Activated CD4-positive, CD25-positive, alpha-beta regulatory T cell treated with anti-CD3 and anti-CD28 coated beads, Interleukin-2, amount 50 U/mL, for 16 hours (primary cell): ENCODE measurements at places on chromosomes 13 and 19.

- no peak for DNase-seq
These were observed 95.1 kb downstream of the RAB20 start for GRCh38 chr13:110466266-110466915.

- no peak for DNase-seq
These were observed 823.9 kb upstream of the SLITRK1 start for GRCh38 chr13:84705982-84706710.

GRCh38 chr19:15296353-15296752, 36.0 kb downstream of the BRD4 start:
- DNase-seq, result no peak

DNA sequence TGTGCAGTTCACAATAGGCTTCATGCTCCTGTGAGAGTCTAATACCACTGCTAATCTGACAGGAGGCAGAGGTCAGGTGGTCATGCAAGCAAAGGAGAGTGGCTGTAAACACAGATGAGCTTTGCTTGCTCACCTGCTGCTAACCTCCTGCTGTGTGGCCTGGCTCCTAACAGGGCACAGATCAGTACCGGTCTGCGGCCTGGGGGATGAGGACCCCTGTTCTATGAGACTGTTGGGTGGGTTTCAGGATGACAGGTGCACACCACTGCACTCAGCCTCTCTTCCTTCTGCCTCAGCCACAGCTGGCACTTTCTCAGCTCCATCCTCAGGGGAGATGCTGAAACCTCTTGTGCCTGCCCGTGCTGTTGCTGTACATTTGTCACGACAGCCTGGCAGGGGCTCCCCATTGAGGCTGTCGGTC, 9.7 kb downstream of the CLEC4G start:
- no peak for DNase-seq

GRCh38 chr19:29378543-29379080, 147.2 kb upstream of the VSTM2B start:
- no peak for DNase-seq

- DNase-seq, result no peak
These were observed 8.9 kb downstream of the ZNF93 start for GRCh38 chr19:19909654-19910053.

GRCh38 chr13:37526710-37527473, 71.7 kb downstream of the POSTN start:
- DNase-seq, result no peak

- DNase-seq, result no peak
These were observed 2.8 kb downstream of the PALM3 start for GRCh38 chr19:14059093-14059480.

DNA sequence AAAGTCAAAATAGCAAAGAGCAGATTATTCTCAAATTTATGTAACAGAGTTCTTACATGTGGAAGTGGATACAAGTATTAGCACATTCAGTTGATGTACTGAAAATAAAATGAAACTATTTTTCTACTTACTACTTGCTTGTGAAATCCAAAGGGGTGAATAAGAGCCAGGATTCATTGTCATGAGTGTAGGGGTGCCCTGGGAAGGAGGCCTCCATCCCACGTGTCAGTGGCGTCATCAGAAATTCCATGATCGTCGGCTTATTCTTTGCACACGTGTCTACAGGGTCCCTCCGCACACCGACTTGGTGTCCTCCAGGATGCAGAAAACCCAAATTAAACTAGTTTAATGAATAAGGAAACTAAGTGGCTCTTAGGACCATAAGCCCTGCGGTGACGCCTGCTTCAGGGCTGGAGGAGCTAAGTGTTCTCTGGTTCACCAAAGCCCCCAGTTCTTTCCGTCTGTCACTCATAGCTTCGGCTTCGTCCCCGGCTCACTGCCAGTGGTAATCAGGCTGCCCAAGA, 55.5 kb downstream of the IRS2 start:
- no peak for DNase-seq

GRCh38 chr19:18746401-18747325, 44.4 kb downstream of the COMP start:
- no peak for DNase-seq

DNA sequence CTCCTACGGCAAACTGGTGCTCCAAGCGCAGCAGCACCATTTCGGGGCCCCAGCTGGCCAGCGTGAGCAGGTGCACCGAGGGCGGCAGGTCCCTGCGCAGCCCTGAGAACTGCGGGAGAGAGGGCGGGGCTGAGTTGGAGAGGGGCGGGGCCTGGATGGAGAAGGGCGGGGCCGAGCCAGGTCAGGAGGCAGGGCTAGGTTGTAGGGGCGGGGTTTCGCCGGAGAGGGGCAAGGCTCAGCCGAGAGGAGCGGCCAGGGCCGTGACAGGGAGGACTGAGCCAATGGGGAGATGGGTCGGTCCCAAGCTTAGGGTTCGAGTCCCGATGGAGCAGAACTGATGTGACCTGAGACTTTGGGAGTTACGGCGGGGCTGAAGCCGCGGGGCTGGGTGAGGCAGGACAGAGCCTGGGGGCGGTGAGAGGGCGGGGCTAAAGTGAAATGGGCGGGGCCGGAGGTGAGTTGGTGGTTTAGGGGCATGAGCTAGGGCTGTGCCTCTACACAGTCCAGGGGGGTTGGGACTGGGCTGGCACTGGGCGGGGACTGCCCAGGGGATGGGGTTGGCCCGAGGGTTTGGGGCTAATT, 19.0 kb downstream of the MAN2B1 start:
- no peak for DNase-seq

GRCh38 chr13:72521940-72522661, 205.3 kb downstream of the MZT1 start:
- DNase-seq, result no peak

DNA sequence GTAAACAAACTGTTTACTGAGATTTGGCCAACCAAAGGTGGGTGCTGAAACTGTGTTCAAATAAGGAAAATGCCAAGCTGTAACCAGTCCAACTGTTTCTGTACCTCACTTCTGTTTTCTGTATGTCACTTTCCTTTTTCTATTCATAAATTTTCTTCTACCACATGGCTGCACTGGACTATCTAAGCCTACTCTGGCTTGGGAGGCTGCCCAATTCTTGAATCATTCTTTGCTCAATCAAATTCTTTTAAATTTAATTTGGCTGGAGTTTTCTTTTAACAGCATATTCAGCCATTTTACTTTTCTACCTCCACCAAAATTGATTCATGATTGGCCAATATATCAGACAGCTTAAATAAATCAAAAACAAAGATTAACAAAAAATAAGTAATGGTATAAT, 1575.5 kb upstream of the SPRY2 start:
- no peak for DNase-seq

DNA sequence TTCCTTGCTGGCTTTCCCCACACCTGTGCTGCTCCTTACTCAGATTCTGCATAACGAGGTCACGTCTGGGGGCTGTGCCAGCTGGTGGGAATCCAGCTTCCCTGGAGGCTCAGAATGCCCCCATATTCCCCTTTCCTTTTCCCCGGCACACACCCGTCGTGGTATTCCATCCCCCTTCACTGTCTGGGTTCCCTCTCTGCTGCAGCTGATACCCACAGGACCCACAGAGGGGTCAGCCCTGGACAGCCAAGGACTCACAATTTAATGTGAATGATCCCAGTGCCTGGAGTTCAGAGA, 4.2 kb upstream of the MYH14 start:
- no peak for DNase-seq

- no peak for DNase-seq
These were observed 45.9 kb upstream of the ATP11A start for GRCh38 chr13:112643759-112644459.

- DNase-seq, result no peak
These were observed 511.9 kb upstream of the HTR2A start for GRCh38 chr13:47408546-47409319.

DNA sequence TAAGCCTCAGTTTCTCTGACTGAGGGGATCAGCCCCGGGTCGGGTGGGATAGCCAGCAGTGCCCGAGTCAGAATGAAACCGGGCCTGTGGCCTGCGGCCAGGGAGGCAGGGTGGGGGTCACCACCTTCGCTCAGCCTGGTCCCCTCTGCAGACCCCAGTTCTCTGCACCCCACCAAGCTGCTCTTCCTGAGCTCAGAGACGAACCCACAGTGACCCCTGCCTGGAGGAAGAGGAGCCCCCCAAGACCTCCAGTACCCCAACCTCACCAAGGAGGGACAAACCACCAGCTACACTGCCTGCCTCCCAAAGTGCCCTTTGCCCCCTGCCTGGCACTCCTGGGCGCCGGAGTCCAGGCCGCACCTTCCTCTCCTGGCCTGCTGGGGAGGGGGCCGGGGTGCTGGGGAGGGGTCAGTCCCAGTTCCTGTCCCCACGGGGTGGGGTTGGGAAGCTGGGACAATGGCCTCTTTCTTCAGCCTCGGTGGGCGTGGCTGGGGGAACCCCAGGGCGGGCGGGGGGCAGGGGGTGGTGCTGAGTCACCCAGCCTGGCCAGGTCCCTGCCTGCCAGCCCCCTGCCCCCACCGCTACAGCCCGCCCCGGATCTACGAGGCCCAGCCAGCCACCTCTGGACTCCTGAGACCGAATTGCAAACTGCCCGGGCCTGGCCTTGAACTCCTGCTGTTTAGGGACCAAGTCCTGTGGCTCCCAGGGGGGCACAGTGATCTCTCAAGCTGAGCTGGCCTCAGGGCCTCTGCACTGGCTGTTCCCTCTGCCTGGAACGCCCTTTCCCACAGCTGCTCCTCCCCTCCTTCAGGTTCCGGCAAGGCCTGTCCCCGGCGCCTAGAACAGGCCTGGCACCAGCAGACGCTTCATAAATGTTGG, 14.3 kb downstream of the ZBTB7A start:
- no peak for DNase-seq

DNA sequence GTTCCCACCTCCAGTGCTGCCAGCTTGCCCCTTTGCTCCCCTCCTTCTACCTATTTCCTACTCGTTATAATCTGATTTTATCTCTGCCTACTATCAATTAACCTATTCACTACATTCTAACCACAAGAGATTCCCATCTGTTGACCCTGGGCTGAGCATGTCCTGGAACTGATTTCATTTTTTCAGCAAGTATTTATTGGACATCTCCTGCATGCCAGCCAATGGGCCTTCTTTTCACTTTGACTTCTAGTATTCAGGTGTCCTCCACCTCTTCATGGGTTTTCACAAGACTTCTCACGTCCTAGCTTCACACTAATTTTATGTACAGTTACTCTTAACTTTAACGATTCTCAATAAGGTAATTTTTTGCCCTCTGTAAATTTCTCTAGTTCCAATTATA, 282.7 kb upstream of the KLHL1 start:
- DNase-seq, result no peak

DNA sequence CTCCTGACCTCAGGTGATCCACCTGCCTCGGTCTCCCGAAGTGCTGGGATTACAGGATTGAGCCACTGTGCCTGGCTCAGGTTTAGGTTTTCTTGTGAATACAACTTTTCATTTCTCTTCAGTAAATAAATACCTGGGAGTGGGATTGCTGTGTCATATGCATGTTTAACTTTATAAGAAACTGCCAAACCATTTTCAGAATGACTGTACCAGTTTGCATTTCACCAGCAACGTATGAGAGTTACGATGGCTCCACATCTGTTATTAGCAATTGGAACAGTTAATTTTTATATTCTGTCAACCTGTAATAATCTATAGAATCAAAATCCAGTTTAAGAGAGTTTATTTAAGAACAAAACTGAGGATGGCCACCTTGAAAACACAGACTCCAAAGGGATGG, 52.2 kb downstream of the TEX26 start:
- DNase-seq, result no peak

DNA sequence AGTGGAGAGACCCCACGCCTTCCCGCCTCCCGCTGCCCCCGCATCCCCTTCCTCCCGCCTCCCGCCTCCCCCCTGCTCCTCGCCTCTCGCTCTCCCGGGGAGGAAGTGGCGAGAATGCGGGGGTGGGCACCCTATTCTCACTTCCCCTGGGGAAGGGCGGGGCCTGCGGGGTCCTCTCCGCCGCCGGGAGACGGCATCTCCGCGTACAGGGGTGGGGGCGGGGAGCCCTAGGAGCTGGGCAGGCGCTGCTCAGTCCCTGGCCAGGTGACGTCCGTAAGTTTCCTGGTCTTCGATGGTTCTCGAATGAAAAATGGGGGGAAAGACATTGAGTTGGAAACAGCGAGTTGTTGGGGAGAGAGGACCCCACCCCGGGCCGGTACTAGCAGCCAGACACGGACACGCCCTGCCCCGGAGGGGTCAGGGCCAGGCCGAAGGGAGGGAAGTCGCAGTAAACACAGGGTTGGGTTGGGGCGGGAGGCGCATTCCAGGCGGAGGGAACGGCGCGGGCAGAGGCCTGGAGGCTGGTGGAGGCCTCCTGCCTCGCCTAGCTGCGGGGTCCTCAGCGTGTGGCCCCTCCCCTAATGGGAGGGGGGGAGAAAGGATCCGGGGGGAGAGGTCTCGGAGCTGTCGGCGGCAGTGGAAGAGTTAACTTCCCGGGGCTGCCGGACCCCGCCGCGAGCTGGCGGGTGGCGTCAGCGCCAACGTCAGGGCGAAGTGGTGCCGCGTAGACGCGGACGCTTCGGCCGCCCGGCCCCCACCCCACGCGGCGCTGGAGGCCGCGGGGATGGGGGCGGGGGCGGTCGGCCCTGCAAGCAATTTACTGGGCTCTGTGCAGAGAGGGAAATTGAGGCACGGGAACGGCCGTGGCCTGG, 10.4 kb upstream of the JUND start:
- DNase-seq, result peak; percentile 62

- no peak for DNase-seq
These were observed 3.0 kb upstream of the LGALS14 start for GRCh38 chr19:39701291-39701690.

DNA sequence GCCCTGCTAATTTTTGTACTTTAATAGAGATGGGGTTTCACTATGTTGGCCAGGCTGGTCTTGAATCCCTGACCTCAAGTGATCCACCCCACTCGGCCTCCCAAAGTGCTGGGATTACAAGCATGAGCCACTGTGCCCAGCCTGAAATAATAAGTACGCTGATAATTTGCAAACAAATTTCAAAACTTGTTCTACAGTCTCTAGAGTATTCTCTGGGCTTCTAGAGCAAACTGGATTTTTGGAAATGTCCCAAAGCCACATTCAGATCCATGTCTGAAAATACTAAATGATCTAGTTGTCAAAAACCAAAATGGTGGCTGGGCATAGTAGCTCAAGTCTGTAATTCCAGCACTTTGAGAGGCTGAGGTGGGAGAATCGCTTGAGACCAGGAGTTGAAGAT, 39.9 kb upstream of the PSPC1 start:
- DNase-seq, result no peak

DNA sequence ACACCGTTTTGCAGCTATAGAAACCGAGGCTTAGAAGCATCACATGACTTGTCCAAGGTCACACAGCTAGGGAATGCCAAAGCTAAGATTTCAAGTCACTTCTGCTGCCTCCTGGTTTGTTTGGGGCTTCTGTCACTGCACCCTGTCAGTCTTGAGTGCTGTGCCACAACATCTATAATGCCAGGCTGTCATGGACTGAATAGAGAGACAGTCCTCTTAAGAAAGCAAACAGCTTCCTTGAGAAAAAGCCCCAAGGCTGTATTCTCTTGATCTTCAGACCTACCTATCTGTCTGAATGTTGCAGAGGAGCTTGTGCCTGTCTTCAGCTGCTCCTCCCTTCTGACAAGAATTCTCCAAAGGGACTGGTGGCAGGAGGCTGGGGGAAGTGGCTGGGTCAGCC, 81.6 kb downstream of the OLFM4 start:
- DNase-seq, result no peak

DNA sequence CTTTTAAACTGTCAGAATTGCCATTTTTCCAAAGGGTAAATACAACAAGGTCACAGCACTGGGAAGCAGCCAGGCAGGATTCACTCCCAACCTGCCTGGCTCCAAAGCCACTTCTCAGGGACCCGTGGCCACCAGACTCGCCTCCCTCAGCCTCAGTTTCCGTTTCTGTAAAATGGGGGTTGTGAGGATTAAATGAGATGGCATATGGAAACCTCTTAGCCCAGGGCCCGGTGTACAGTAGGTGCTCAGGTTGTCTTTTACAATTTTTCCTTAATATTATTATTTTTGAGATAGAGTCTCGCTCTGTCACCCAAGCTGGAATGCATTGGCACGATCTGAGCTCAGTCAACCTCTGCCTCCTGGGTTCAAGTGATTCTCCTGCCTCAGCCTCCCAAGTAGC, 10.1 kb downstream of the YJU2 start:
- no peak for DNase-seq
